ENCODE measurements at places on chromosomes 6 and 20.

GRCh38 chr20:44223721-44224120 lies 13.2 kb upstream of the OSER1 start:
- no peak for DNase-seq

- DNase-seq = no peak
Observed at GRCh38 chr6:54264581-54265272, 43.5 kb upstream of the TINAG start.

DNA sequence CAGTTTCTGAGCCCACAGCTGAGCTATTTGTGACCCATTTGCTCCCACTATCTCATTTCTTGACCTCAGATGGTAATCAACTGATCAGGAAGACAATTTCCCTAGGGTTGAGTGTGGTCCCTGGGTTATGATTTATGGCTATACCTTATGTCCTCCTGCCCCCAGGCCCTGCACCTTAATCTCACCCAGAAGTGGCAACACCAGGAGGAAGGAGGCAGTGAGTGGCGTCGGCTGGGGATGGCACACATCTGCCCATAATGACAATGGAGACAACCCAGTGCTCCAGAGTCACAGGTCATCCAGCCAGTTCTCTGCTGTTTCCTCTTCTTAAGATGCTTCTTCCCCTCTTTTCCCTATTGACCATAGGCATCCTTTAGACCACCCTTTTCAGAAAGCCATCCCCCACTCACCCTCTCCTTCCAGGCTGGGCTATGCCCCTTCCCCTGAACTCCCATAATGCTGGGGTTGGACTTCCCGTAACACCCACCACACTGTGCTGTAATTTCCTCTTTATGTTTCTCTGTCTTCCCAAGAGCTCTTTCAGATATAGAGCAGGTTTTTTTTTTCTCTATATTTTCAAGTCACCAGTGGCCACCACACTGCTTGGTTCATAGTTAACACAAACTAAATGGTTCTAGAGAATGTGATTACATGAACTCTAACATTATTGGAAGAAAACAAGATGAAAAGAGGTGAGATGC lies 8.0 kb downstream of the TRIM10 start:
- no peak for DNase-seq

- no peak for DNase-seq
Observed at GRCh38 chr20:43755390-43755789, 28.6 kb upstream of the GTSF1L start.

DNA sequence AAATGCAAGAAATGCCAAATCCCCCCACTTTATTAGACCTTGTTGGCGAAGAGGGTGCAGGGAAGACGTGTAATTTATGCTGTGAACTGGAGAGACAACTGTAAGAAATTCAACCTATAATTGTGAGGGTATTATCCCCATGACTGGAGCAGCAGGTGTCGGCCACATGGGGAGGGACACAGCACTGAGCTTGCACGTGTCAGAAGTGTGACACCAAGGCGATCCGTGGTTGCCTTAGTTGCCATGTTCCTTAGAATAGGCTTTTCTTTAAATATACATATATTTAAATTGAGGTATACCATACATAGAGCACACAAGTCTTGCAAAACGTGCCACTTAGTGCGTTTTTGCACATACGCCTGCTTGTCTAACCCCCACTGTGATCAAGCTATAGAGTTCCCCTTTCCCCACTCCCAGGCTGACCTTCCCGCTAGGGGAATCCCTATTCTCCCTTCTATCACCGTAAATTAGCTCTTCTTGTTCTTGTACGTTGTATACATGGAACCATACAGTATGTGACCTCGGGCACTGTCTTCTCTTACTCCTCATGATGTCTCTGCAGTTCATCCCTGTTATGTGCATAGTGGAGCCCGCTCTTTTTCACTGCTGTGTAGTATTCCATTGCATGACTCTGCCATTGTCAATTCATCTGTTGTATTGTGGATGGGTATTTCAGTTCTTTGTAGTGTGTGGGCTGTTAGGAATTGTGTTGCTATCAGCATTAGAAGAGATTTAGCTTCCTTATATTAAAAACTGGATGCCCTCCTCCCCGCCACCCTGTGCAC lies 81.6 kb upstream of the PMEPA1 start:
- DNase-seq = no peak

DNA sequence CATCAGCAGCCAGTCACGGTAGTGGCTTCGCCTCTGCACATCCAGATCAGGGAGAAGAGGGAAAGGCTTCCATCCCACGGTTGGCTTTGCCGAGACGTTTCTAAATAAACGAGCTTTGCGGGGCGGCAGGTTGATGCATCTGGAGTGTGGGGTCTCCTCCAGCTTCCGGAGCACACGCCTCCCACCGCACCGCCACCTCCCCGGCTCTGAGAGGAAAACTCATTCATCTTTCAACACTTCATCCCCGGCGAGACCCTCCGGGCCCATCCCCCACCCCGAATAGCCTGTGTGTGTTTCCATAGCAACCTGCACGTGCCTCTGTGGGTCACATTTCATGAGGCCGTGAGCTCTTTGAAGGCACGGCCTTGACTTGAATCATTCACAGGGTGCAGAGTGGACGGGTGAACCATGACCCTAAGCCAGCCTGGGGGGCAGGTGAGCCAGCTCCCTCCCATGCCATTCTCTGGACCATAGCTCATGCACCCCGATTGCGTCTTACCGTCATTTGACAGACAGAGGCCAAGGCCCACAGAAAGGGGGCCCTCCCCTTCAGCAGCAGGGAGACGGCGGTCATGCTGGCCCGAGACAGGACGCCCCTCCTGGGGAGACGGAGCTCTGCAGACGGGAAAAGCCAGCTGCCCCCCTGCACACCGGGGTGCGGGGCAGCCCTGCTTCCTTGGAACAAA lies 16.2 kb upstream of the CHRNA4 start:
- no peak for DNase-seq

DNA sequence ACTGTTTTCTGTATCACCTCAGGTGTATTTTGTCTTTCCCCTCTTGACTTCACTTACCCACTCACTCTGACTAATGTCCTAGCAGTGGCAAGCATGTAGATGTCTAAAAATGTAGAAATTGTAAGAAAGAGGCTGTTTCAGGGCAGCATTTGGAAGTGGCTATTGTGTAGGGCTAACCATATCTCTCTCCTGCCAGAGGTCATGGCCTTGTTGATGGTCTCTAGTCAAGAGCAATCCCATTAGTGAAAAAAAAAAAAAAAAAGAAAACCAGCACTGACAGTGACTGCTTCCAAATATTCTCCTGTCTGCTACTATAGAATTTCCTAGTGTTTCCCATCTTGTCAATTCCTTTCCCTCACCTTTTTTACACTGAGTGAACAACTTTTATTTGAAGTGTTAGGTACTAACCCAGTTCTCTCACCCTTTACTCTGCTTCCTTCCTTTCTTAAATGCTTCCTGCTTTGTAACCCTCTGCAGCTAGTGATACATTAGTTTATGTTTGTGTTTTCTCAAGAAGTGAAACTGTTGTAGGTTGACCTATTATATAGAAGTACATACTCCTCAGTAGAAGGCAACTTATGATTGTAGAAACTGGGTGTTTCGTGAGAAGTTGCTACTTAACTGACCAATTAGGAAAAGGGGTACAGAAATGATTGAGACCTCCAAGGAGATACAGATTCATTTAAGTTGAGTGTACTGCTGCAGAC lies 174.1 kb upstream of the PTPRK start:
- DNase-seq = no peak

GRCh38 chr6:30810813-30811339 lies 66.5 kb upstream of the IER3 start:
- DNase-seq = no peak

DNA sequence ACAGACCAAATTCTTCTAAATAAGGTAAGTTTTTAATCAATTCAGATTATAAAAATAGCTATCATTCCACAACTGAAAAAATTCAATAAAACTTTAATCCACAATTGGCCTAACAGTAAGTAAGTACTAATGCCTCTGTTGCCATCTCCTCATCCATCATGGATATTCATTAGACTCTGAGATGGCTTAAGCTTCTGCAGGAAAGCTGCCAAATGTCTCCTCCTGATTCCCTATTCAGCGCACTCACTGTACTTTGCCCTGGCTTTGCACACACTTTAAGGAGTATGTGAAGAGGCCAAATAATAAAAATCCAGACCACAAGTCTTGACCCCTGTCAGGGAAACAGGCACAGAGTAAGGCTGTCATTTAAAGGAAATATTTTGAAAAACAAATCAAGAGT lies 23.6 kb downstream of the PGM3 start:
- DNase-seq = no peak

DNA sequence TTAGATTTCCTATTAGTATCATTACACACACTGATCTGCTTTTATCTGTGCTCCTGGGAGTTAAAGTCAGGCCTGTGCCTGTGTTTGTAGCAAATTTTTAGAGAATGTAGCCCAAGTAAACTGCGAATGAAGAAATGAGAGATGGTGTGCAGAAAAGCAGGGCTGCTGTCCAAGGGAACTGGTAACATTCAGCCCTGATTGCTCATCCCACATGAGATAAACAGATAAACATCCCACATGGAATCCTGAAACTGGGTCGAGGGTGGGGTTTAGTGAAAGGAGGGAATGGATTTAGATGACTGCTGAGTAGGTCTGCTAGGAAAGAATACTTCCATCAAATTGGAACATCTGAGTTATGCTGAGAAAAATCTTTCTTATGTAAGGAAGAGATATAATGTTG lies 69.1 kb downstream of the GRIK2 start:
- DNase-seq = no peak

DNA sequence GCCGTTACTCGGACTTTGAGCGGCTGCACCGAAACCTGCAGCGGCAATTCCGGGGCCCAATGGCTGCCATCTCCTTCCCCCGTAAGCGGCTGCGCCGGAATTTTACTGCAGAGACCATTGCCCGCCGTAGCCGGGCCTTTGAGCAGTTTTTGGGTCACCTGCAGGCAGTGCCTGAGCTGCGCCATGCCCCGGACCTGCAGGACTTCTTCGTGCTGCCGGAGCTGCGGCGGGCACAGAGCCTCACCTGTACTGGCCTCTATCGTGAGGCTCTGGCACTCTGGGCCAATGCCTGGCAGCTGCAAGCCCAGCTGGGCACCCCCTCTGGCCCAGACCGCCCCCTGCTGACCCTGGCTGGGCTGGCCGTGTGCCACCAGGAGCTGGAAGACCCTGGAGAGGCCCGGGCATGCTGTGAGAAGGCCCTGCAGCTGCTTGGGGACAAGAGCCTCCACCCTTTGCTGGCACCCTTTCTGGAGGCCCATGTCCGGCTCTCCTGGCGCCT lies 7.2 kb downstream of the SNX21 start:
- DNase-seq = no peak

GRCh38 chr6:122712448-122713137 lies 66.9 kb upstream of the FABP7 start:
- DNase-seq = no peak

- no peak for DNase-seq
Observed at GRCh38 chr6:10883312-10884244, 1.7 kb upstream of the GCM2 start.

Measured in CD4-positive, alpha-beta T cell treated with Interleukin-1 beta for 1 hour (primary cell).